RPMI8226 (cell line): ENCODE measurements at places on chromosomes 2 and 18.

DNA sequence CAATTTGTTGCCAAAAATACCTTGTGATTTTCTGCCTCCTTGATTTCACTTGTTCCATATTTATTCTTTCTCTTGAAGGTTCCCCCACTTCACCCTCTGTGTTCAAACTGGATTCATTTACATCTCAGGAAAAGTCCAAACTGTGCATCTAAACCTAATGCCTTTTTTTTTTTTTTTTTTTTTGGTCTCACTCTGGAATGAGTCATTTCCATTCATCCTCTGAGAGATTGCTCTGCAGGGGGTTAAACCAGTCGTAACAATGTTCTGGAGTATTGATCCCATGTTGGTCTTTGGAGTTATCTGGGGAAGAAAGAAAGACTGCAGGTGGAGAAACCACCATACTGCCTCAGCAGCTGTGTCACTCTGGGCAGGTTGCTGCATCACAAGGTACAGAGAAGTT, 119.7 kb downstream of the TACR1 start:
- DNase-seq, result no peak

- no peak for DNase-seq
These were observed 27.0 kb upstream of the HNRNPLL start for GRCh38 chr2:38629684-38630083.

DNA sequence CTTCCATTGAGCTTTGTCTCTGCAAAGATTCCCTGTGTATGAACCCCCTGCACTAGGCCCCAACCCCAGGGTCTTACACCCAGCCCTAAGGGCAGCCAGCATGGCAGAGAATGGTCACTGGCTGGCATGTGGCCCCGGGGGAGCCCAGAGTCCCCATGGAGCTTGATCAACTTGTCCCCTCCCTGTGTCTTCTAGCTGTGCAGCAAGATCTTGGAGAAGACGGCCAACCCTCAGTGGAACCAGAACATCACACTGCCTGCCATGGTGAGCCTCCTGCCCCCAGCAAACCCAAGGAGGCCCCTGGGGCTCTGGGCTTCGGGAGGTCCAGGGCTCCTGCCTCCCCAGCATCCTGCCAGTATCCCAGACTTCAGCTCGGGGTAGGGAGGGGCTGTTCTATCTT, 81.5 kb downstream of the DYSF start:
- no peak for DNase-seq

DNA sequence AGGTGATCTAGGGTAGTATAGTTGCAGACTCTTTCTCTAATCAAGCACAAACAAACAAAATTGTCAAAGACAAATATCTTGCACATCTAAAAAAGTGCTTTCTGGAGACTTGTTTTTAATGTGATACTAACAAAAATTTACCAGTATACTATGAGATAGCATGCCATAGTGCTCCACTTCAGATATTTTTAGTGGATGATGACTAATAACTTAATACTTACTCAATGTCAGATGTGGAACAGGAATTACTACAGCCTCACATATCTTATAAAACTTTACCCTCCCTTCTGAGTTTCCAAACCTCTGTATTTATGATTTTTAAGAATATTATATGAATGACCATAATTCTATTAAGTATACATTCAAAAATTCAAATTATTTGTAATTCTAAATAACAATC, 1162.0 kb upstream of the SLC39A10 start:
- no peak for DNase-seq

- DNase-seq, result no peak
These were observed 194.8 kb downstream of the TPGS2 start for GRCh38 chr18:36633961-36634412.

- DNase-seq, result no peak
These were observed 43.4 kb upstream of the SEC11C start for GRCh38 chr18:59096098-59096789.

- DNase-seq, result no peak
These were observed 88.7 kb downstream of the FMNL2 start for GRCh38 chr2:152423684-152424083.

DNA sequence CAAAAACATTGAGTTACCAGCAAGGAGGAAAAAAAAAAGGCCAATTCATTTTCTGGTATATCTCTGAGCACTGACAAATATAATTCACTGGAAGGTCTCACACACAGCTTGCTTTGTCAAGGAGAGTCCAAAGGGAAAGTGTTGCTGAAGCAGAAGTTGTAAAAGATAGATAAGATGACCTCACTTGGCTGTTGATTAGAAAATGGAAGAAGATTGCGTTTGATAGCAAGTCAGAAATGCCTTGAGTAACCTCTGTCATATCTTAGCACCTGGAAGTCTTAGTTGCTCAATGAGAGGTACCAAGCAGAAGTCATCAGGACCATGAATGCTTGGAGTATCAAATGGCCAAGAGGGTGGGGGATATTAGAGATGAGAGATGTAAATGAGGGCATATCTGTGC, 105.2 kb downstream of the FSHR start:
- DNase-seq, result no peak
